ENCODE measurements at places on chromosomes 4 and X.

DNA sequence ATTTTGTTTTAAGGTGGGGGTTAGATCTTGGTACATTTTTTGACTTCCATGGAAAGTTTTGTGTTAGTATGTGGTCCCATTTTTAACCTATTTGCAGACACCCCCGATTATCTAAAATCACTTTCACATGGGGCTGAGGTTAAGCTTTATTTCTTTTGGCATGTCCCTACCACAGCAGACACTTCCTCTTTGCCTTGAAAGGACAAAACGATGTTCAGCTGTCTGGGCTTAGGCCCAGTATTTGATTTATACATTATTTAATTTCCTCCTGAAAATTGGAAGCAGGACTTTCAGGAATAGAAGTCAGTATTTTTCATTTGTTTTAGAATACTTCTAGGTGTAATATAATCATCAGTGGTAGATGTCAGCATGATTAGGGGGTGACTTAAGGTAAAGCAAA, 112.4 kb upstream of the SPRY1 start:
- no peak for DNase-seq

GRCh38 chr4:112120021-112120420, 25.2 kb upstream of the FAM241A start:
- no peak for DNase-seq

DNA sequence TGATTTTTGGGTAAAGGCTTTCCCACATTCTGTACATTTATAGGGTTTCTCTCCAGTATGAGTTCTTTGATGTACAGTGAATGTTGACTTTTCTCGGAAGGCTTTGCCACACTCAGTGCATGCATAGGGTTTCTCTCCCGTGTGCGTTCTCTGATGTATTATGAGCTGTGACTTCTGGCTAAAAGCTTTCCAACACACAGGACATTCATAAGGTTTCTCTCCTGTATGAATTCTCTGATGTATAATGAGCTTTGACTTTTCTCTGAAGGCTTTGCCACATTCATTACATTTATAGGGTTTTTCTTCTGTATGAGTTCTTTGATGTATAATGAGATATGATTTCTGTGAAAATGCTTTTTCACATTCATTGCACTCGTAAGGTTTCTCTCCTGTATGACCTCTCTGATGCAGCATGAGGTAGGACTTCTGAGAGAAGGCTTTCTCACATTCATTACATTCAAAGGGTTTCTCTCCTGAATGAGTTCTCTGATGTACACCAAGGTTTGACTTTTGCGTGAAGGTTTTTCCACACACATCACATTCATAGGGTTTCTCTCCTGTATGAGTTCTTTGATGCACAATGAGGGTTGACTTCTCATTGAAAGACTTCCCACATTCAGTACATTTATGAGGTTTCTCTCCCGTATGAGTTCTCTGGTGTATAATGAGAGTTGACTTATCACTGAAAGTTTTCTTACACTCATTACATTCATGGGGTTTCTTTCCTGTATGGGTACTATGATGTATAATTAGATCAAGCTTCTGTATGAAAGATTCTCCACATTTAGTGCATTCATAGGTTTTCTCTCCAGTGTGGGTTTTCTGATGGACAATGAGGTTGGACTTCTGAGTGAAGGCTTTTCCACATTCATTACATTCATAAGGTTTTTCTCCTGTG, 27.3 kb downstream of the ZNF182 start:
- no peak for DNase-seq

DNA sequence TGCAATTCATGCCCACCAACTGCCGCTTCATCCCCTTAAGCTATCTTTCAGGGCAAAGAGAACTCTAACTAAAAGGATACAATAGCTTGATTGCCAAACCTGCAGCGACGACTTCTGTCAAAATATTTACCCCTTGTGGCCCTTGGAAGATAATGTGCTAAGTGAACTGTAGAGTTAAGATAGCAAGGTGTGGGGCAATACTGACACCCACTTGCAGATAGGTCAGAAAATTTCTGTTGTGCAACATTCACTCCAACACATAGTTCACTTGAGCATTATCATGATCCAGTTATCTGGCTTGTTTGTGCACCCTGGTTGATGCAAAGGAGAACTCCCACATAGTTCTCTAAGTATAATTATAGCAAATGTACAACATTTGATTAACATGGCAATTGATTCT, 55.6 kb downstream of the RHOXF2B start:
- no peak for DNase-seq

DNA sequence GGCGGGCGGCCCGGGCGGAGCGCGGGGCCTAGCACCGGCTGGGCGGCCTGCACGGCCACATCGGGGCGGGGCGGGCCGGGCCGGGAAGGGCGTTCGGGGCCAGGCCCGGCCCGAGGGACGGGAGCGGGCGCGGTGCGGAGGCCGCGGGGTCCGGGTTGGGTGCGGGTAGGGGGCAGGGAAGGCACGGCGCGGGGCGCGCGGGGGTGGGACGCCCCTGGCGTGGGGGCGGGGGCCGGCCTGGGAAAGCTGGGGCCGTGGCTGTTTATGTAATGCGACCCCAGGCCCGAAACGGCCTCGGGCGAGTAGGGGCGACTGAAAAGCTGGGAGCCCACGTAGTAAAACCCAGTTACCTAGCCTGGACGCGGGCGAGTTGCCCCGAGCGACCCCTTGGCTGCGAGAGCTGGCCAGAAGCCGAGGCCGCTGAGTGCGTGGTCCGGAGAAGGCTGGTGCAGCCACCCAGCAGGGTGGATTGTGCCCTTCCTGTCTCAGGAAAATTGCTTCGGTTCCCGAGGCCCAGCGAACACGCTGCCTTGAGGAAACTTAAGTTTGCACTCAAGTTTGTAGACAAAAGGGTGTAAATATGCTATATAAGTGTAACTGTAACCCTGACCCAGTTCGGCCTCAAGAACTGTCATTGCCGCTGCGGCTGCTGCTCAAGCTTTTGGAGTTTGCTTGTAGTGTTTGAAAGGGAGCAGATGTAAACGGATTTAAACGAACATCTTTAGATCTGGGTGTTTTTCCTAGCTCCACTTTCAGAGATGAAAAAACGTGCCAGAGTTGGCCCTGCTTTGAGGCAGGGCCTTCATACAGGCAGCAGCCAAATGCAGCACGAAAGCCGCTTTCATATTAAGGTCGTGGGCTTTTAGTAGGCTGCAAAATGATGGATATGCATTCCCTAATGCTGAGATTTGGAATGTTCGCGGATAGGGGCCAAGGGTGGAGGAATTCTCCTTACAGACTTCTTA, 674 bp downstream of the SEC24B start:
- no peak for DNase-seq

DNA sequence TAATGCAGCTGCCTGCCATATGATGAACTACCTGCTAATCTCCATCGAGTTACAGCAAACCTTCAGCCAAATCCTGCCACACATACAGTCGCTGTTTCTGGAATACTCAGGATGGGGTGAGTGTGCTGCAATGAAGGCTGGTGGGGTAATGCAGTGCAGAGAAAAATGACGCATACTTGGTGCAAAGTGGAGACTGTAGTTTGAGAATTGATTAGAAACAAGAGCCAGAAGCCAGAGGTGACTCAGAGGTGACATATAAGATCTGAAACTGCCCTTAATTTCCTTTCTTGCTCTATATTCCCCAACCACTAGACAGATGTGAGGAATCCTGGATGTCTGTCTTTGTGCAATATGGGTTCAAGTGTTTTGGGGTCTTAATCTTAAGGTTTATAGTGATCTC, 22.0 kb downstream of the C4orf54 start:
- no peak for DNase-seq

GRCh38 chr4:10856271-10856782, 171.8 kb upstream of the CLNK start:
- DNase-seq: no peak

DNA sequence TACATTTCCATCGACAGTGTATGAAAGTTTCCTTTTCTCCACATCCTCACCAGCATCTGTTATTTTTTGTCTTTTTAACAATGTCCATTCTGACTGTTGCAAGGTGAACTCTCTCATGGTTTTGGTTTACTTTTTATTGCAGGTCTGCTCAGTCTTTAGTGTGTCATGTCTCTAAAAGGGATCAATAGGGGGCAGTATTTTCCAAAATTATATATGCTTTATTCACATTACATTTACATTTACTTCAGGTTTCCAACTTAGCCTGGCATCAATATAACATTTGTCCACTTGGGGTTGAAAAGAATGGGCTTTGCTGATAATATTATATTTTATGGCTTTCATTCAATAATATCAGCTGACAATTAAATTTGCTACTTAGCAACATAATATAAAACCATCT, 265.0 kb upstream of the SLITRK2 start:
- DNase-seq: no peak

GRCh38 chrX:30948626-30949025, 59.6 kb upstream of the TAB3 start:
- DNase-seq: no peak

DNA sequence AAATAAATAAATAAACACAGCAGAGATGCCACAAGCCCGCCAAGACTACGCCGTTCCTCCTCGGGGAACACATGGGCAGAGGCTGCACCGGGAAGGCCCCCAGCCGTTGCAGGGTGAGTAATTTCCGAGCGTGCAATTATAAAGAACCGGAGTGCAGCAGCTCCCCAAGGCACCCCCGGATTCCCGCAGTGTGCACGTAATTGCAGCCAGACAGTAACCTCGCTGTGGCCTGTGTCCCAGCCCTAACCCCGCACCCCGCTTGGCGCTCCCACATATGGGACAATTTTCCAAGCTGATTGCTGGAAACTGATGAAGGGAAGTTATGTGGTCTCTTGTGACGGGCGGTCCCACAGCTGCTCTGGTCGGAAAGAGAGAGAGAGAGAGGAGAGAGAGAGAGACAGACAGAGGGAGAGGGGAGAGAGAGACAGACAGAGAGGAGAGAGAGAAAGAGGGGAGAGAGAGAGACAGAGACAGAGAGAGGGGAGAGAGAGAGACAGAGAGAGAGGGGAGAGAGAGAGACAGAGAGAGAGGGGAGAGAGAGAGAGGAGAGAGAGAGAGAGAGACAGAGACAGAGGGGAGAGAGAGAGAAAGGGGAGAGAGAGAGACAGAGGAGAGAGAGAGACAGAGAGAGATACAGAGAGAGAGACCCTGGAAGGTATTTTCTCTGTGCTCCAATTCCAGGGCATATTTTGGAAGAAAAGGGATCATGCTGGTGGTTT, 275.4 kb downstream of the SHOX start:
- DNase-seq: no peak

- no peak for DNase-seq
These were observed 1722.9 kb upstream of the PCDH10 start for GRCh38 chr4:131426023-131426758.

DNA sequence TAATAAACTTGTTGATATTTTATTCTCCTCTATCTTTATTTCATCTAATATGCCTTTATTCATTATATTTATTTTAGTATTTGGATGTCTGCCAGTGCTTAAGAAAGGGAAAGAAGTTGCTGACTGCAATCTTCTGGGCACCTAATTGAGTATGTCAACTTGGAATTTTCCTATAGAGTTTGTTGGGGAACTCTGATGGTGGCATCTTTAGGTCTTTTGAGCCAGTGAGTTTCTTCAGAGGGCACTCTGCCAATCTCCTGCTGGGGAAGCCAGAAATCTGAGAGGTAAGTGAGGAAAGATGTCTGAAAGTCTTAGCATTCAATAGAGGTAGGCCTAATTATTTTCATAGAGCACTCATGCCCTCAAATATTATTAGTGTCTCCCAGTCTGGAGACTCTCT, 475.0 kb downstream of the GABRG1 start:
- DNase-seq: no peak

GRCh38 chr4:24024157-24024556, 134.3 kb upstream of the PPARGC1A start:
- no peak for DNase-seq

GRCh38 chr4:124329134-124329533, 383.4 kb downstream of the ANKRD50 start:
- DNase-seq: no peak

GRCh38 chr4:173218411-173219125, 50.0 kb downstream of the GALNT7 start:
- DNase-seq: no peak

Data from activated gamma-delta T cell (primary cell).